Glutamatergic neuron (in vitro differentiated cells): ENCODE measurements at places on chromosomes 1 and 21. TPM values are rescaled to one million over a fixed set of nuclear protein-coding genes. Genes with fewer than 3 reads are reported as not detected.
A peak's percentile ranks its signal among the peaks of the same experiment; 100 is the strongest.

PBXIP1 gene
- 29.9 TPM for total RNA-seq

GRCh38 chr21:38718481-38718880 is 87.2 kb upstream of the ETS2 start:
- no peak overlapping the region for H3K27ac ChIP-seq
- peaks cover 2% of the 10 kb centered on the region for H3K27me3 ChIP-seq
- H3K4me3 ChIP-seq = no peak overlapping the region
- DNase-seq = no peak

FAM131C gene
- 1.1 TPM for total RNA-seq

DNA sequence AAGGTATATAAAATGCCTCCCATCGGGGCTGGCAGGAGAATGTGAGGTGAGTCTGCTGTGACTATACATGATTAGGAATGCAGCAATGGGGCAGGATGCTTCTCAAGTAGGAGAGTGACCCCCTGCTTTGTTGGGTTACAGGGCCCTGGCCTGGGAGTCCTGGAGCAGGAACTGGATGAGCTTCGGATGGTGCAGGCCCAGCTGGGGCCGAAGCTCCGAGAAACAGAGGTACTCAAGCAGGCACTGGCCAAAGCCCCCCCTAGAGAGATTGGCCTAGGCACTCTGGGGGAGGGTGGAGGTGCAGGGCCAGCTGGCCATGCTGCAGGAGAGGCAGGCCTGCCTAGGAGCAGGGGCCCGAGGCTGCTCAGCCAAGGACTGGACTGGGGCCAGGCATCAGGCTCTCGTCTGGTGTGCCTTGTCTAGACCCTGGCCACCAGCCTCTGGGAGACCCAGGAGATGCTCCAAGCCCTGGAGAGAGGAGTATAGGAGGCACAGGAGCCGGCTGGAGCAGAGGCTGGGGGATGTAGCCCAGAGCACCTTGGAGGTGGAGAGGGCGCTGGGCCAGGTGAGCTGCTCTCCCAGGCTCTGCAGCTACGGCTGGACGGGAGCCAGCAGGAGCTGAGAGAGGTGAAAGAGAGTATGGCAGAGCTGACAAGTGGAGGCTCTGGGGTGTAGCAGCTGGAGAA is 32.8 kb upstream of the PKP1 start:
- H3K27ac ChIP-seq = no peak overlapping the region
- H3K4me1 ChIP-seq = peaks cover 16% of the 10 kb centered on the region
- no peaks in the 10 kb centered on the region for H3K36me3 ChIP-seq
- H3K27me3 ChIP-seq = peaks cover 14% of the 10 kb centered on the region

OR2L8 gene
- 0.61 TPM for total RNA-seq

DNA sequence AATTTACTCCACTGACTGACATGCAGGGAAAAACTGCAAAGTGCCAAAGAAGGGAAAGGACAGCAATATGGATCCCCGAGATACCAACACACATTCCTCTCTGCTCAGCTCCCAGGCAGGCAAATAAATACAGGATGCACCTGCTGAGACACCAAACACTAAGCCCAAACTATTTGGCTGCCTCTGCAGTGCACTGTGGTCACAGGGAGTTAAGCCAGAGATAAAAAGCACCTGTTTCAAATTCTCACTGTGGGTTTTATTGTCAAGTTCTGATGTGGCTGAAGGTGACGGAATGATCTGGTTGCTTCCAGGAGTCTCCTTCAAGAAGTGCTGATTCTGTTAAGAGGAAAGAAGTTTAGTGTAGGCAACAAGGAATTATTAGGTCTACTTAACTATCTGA is 17.7 kb downstream of the TEX38 start:
- no peak for DNase-seq
- no peak overlapping the region for H3K4me3 ChIP-seq
- no peaks in the 10 kb centered on the region for H3K36me3 ChIP-seq
- peaks cover 3% of the 10 kb centered on the region for H3K4me1 ChIP-seq
- H3K27me3 ChIP-seq = no peaks in the 10 kb centered on the region

ELK4 gene
- 20.0 TPM for total RNA-seq

GRCh38 chr1:87335175-87335884 is 6.7 kb downstream of the LMO4 start:
- no peak overlapping the region for H3K27ac ChIP-seq
- H3K4me1 ChIP-seq = peaks cover 26% of the 10 kb centered on the region
- peak overlapping the region; percentile 82 for H3K4me3 ChIP-seq
- no peaks in the 10 kb centered on the region for H3K27me3 ChIP-seq

DNA sequence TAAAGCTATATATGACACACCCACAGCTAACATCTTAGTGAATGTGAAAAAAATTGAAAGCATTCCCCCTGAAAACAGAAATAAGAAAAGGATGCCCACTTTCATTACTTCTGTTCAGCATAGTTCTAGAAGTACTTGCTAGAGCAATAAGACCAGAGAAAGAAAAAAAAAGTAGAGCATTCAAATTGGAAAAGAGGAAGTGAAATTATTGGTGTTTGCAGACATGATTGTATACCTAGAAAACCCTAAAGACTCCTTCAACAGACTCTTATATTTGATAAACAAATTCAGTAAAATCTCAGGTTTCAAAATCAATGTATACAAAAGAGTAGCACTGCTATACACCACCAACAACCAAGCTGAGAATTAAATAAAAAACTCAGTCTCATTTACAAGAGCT is 1461.0 kb downstream of the AMY1C start:
- H3K36me3 ChIP-seq = no peaks in the 10 kb centered on the region
- H3K27ac ChIP-seq = no peak overlapping the region
- no peaks in the 10 kb centered on the region for H3K4me1 ChIP-seq

CXADR gene
- total RNA-seq = 54.9 TPM

IL24 gene
- not detected for total RNA-seq

SYT11 gene
- total RNA-seq = 419 TPM

DNA sequence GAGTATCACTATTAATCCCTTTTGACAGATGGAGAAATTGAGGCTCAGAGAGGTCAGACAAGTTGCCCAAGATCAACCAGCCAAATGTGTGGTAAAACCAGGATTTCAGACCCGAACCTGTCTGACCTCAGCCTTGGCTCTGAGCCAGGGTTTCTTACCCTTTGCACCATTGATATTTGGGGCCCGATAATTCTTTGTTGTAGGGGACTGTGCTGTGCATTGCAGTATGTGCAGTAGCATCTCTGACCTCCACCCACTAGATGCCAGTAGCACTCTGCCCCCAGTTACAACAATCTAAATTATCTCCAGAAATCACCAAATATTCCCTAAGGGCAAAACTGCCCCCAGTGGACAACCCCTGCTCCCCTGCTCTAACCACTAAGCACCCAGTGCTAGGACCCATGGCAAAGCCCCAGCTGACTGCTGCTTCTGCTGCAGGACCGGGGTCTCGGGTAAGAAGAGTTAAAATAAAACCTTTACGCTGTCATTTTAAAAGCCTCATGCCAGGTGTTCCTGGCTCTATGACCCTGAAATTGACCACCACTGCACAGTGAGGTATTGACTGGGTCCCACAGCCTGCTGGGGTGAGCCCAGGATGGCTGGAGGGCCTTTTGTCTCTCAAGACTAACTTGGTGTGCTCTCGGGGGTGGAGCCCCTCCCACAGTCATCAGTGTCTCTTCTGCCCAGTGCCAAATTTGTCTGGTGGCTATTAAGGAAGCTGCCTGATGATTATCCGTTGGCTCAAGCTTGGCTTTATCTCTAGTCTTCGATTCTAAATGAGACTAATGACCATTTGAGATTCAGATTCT is 5.6 kb upstream of the MAN1C1 start:
- H3K4me3 ChIP-seq = no peak overlapping the region
- H3K4me1 ChIP-seq = no peaks in the 10 kb centered on the region
- no peak for DNase-seq
- H3K27ac ChIP-seq = no peak overlapping the region
- H3K36me3 ChIP-seq = no peaks in the 10 kb centered on the region

APCS gene
- total RNA-seq = not detected

GRCh38 chr1:102588536-102588935 is 519.8 kb downstream of the COL11A1 start:
- peaks cover 28% of the 10 kb centered on the region for H3K4me1 ChIP-seq
- peak; percentile 36 for DNase-seq
- H3K27me3 ChIP-seq = peaks cover 3% of the 10 kb centered on the region
- peak overlapping the region; percentile 35 for H3K4me3 ChIP-seq
- H3K36me3 ChIP-seq = no peaks in the 10 kb centered on the region

WNT3A gene
- not detected for total RNA-seq
